GM13976 (cell line): ENCODE measurements at places on chromosomes 1 and 21.

- DNase-seq, result no peak
These were observed 124.2 kb upstream of the L1TD1 start for GRCh38 chr1:62070384-62071011.

DNA sequence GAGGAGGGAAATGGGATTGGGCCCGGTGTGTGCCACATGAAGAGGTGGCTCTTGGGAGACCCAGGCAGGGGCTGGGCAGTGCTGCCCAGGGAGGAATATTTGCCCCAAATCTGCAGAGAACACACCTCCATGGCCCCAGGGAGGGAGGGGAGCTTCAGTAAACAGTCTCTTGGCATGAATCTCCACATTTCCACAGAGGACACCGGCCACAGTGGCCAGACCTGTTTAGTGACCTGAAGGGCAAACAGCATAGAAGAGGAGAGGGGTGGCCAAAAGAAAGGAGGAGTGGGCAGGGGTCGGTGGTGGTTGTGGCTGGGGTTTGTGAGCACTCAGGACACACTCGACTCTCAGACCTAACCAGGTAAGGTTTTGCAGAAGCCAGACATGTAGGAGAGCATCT, 54.0 kb upstream of the IFFO2 start:
- DNase-seq, result no peak

GRCh38 chr1:15949453-15950245, 26.3 kb downstream of the ZBTB17 start:
- peak; percentile 92 for DNase-seq

- DNase-seq, result no peak
These were observed 1.2 kb downstream of the ETS2 start for GRCh38 chr21:38806942-38807284.

GRCh38 chr1:1881727-1882126, 9.2 kb downstream of the GNB1 start:
- no peak for DNase-seq

GRCh38 chr1:51517361-51518032, 1.6 kb downstream of the EPS15 start:
- no peak for DNase-seq

DNA sequence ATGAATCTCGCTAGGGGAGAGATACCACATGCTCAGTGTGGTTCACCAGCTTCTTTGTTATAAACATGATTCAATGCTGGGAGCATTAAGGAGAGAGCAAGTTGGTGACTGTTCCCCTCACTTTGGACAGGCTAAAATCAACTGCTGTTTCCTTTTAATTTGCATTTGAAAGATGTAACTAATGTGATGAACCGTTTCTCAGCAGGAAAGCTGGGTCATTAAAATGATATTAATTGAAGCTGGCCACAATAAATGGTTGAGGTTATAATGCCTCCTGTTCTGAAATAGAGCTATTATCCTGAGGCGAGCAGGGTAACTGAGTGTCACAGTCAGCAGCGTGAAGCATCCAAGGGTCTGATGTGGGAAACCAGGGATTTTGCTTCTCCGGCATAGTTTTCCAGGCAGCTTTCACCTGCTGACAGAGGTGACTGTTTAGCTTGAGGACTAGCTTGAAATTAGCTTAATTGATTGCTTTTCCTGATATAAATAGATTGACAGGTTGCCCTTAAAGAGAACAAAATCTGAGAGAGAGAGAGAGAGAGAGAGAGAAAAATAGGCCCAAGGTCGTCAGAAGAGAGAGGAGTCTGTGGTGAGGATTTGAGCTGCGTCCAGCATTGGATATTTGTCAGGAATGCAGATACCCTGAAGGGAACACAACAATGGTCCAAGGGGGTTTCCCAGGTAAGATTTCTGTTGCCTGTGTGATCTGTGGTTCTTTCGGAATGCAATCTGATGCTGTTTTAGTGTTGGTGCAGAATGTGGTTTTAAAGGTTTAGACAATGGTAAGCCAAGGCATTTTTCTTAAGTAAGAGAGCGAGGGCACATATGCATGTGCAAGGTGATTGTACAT, 209.7 kb downstream of the PATJ start:
- no peak for DNase-seq

DNA sequence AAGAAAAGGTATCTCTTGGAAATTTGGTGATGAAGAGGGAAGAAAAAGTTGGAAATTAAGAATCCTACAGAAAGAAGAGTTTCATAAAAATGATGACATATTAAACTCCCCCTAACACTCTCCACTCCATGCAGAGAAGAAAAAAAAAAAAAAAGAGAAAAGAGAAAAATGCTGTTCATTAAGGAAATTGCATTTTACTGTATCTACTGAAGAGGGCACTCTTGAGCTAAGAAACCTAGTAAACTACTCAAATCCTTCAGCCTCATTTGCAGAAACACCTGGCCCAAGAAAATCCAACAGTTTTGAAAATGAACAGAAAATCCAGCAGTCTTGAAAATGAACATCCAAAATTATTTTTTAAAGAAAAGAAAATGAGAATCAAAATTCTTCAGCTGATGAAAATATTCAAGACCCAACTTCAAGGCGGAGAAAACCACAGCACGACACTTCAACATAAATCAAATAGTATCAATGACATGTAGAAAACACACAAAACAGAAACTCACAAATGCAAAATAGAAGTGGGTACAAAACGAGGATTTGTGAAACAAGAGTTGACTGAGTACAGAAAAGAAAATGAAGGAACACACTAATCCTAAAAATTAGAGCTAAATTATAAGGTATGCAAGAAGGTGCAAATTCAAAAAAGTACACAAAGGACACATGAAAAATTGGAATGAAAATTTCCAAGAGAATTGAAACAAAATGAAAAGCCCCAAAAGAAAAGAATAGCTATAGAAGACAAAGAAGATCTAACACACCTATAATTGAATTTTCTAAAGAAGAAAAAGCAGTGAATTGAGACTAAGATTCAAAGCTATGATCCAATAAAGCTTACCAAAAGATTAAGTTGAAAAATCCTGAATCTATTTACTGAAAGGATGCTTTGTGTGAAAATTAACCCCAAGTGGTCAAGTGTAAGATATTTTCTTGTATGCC, 73.2 kb upstream of the DNAJC6 start:
- DNase-seq, result no peak

GRCh38 chr1:7153464-7153863, 368.2 kb downstream of the CAMTA1 start:
- DNase-seq, result no peak

DNA sequence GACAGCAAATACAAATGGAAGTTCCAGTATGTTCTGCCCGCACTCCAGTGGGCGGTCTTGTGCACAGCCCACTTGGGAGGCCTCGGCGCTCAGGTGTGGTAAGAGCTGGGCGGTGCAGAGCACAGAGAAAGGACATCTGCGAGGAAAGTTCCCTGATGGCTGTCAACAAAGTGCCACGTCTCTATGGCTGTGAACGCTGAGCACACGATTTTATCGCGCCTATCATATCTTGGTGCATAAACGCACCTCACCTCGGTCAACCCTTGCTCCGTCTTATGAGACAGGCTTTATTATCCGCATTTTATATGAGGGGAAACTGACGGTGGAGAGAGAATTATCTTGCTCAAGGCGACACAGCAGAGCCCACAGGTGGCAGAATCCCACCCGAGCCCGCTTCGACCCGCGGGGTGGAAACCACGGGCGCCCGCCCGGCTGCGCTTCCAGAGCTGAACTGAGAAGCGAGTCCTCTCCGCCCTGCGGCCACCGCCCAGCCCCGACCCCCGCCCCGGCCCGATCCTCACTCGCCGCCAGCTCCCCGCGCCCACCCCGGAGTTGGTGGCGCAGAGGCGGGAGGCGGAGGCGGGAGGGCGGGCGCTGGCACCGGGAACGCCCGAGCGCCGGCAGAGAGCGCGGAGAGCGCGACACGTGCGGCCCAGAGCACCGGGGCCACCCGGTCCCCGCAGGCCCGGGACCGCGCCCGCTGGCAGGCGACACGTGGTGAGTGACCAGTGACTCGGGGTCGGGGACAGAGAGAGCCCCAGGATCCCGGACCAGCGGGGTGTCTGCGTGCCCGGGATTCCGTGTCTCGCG, at the start of gene IL12RB2:
Gene IL12RB2, plus strand, starts transcription at position 623 of the 810 bp plus-strand sequence. CDS start 12,496 bp downstream, outside the sequence.
- DNase-seq, result peak; percentile 67

GRCh38 chr21:44477131-44477530, 21.8 kb downstream of the LRRC3 start:
- no peak for DNase-seq
